ENCODE measurements at places on chromosomes 7 and 10. TPM values are rescaled to one million over a fixed set of nuclear protein-coding genes. Genes with fewer than 3 reads are reported as not detected.

DNA sequence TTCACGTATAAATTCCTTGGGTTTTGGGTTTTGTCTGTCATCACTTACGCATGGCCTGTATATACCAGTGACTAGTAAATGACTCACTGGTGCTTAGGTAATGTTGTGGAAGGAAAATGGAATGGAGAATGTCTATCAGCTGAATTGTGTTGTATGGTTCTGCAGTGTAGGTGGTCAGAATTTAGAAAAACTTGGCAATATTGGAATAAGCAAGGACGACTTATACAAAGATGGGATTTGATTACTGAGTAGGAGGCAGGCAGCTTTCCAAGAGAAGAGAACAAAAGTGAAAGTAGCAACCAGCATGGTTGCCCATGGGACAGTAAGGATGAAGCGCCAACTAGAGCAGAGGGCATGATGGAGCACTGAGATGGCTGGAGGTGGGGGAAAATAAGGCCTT lies 168.6 kb upstream of the CSTF2T start:
- peak; percentile 86 for DNase-seq

Gene MKI67
- polyA plus RNA-seq = 20.8 TPM

Gene TRPV6
- 2.5 TPM for polyA plus RNA-seq

DNA sequence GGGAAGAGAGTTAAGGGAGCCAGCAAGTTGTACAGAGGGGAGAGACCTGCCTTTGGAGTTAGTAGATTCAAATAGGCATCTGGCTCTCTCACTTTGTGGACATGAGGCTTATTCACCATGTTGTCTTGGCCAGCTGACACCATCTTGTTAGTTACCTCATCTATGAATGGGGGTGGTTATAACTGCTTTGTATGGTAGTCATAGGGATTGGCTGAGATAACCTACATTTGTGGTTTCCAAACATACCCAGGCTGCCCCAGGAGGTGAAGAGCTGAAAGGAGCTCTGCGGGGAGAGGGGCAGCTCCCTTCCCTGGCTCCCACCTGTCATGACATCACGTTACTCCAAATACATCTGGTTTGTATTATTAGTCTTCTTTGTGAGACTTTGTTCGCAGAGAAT lies 393.3 kb upstream of the AUTS2 start:
- DNase-seq = no peak

DNA sequence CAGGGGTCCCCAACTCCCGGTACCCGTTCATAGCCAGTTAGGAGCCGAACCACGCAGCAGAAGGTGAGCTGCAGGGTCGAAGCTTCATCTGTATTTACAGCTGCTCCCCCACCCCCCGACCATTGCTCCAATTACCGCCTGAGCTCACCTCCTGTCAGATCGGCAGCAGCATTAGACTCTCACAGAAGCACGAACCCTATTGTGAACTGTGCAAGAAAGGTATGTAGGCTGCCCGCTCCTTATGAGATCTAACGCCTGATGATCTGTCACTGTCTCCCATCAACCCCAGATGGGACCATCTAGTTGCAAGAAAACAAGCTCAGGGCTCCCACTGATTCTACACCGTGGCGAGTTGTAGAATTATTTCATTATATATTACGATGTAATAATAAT lies 14.6 kb upstream of the AZGP1 start:
- DNase-seq = no peak

DNA sequence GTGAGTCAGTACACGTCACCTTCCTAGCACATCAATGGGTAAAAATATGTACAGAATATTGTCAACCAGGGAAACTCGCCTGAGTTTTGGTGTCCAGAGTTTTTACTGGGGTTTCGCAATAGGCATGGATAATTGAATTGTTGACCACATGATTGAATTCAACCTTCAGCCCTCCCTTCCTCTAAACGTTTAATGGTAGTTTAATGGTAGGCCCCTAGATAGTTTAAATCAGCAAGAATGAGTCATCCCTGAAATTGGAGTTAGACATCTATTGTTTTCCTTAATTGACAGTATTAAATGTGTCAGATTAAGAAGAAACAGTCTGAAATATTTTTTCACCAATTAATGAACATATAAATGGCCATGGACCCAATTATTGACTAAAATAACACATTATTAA lies 57.8 kb upstream of the CACNA2D1 start:
- DNase-seq = no peak

Gene POLL
- polyA plus RNA-seq = 17.7 TPM

GRCh38 chr10:8873310-8873709 lies 818.8 kb downstream of the GATA3 start:
- peak; percentile 37 for DNase-seq

DNA sequence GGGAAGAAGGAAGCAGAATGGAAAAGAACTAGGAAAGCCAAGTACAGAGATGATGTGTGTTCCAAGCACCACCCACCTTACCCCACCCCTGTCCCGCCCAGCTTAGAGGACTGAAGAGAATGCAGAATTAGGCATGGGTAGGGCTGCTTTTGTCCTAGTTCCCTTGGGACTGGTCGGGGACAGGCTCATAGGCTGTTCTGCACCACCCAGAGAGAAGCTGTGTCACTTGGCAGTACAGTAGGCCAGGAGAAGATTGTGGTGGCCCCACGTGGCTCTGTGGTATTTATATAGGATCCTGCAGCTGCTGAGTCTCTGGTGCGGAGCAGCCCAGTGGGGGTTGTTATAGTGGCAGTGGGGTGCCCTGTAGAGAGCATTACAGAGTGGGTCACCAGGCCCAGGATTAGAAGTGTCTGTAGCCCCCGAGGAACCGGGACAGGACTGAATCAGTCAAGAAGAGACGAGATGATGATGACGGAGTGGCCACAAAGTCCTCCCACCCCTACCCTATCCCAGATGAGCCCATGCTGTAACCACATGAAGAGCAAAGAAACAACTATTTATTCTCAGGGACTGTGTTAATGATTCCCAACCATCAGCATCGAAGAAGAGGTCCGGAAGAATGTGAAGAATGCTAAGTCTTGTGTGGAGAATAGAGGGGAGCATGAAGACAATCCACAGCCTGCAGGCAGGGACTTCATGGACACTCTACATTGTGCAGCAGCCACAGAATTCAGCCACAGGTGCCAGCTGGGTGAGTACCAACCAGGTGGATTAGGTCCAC lies 88.9 kb downstream of the C1GALT1 start:
- DNase-seq = no peak

Gene NUTM2E
- polyA plus RNA-seq = not detected

- no peak for DNase-seq
These were observed 260.9 kb downstream of the SLC25A13 start for GRCh38 chr7:96061009-96061408.

Gene CLDN15
- 2.6 TPM for polyA plus RNA-seq

Gene SEMA4G
- 2.3 TPM for polyA plus RNA-seq

Data from mammary epithelial cell (primary cell).